Esophagus squamous epithelium (tissue), 5 donors: ENCODE measurements at places on chromosomes 5 and 9.

DNA sequence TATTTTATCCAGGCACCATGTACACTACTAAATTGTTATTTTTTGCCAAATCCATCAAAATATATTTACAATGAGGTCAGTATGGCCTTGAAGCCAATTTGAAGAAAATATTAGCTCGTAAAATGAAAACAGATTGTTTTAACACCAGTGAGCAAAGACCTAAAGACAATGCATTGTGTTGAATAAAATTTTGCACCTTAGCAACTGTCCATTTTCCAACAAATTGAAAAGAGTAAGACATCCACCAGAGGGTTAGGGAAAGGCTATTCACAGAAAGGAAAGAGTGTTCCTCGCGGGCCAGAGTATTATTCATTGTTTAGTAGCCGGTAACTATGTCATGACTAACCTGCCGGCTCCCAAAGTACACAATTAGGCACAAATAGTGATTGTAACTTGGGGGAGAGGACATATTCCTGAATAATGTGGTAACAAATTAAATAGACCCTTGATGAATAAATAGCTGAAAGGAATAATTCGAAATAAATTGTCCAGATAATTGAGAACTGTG is 213.3 kb downstream of the DNAH5 start:
- no peak for DNase-seq

- DNase-seq = no peak
Observed at GRCh38 chr5:157548513-157549282, 26.9 kb downstream of the ADAM19 start.

- DNase-seq = no peak
Observed at GRCh38 chr5:142048272-142048671, 35.4 kb upstream of the GNPDA1 start.

GRCh38 chr5:146283344-146283761 is 55.3 kb upstream of the POU4F3 start:
- no peak for DNase-seq

DNA sequence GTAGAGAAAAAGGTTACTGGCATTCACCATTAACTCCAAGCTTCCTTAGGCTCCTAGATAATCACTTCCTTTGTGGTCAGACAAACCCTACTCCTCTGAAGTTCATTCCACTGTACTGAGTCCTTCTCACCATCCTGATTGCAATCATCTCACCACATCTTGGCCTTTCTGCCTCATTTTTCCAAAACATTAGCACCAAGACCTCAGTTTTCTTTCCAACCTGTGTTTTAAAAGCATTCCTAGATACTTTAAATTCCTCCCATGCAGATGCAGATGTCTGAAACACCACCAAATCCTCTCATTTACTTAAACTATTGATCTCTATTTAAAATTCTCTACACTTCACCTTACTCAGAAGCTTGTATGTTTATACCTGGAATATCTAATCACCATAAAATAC is 961.3 kb upstream of the CTNND2 start:
- DNase-seq = no peak

- no peak for DNase-seq
Observed at GRCh38 chr9:86183229-86184137, 76.0 kb downstream of the C9orf153 start.

- DNase-seq = no peak
Observed at GRCh38 chr5:133381571-133382365, 230.6 kb downstream of the FSTL4 start.

GRCh38 chr5:16260000-16260399 is 80.4 kb upstream of the MARCHF11 start:
- DNase-seq = no peak

- no peak for DNase-seq
Observed at GRCh38 chr5:92514896-92515295, 1066.1 kb downstream of the NR2F1-AS1 start.

GRCh38 chr5:72355706-72356299 is 35.6 kb downstream of the PTCD2 start:
- DNase-seq = no peak

DNA sequence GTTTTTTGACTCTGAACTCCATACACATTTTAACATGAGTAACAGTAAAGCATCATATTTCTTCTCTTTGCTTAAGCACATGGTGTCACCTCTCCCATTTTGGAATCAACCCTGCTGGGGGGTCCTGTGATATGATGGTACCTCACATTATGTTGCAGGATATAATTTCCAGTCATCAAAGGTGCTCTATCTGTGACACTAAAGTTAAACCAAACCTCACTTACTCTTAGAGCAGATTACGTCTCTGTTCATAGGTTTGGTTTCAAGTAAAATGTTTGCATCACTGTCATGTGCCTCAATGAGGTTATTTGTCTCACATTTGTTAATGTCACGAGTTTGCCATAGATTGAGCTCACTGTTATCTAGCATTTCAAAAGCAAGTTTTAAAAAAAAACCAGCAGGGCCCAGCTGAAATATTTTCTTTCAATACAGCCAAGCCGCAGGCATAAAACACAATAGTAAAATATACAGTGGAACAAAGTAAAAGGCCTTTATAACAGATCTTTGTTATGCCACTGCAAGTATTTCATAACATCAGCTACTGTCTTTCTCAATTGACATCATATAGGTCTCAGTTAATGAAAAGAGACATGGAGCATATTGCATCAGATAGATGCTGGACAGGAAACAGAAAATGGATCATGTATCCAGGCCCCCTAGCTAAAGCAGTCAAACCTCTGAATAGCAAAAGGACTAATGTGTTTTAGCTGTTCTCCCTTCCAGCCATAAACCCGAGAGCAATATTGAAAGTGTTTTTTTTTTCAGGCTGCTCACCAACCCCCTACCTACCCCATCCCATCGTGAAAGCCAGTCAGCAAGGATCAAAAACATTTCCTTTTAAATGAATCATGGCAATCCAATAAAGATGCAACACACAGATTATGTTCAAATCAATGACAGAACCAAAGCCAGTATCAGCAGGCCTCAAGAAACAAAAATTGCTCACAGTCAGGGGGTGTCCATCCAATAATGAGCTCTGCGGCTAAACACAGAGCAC is 182.1 kb upstream of the ITGA1 start:
- DNase-seq = no peak

DNA sequence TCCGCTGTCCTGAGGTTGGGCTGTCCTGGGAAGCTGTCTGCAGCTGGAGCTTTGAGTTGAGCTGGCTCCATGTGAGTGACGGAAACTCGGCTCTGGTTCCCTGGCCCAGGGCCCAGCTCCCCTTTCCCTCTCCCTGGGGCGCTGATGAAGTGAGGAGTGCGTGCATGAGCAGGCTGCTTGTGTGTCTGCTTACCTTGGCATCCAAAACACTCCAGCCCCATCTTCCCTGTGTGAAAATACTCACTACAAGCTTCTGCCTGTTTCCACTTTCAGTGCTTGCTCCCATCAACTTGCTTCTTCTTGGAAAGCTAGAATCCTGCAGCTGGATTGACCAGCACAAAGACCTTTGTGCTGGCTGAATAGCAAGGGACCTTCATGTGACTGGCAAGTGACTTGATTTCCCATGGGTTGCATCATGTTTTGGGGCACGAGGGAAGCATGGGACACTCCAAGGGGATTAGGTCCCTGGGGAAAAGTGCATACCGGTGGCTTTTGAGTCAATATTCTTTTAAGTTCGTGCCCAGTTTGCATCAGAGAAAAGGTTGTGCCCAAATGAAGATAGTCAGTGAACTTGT is 198.1 kb downstream of the GADD45G start:
- no peak for DNase-seq

- no peak for DNase-seq
Observed at GRCh38 chr5:144117412-144117811, 53.0 kb downstream of the YIPF5 start.

DNA sequence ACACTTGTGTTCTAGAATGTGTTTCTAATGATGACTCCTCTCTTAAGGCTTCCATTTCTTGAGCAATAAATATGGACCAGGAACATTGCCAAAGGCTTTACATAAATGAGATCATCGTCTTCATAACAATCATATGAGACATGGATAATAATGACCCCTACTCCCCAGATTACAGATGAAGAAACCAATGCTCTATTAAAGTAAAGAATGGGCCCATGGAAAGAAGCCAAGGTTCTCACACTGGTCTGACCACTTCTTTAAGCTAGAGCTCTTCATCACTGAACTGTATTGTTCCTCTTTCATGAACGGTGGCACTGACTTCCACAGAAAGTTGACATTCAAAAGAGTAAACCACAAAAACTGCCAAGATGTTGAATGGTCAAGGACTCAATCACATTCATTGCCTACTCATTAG is 65.3 kb downstream of the MARCHF3 start:
- DNase-seq = no peak

- DNase-seq = no peak
Observed at GRCh38 chr9:113876151-113876992, at the start of gene ZNF618. Gene ZNF618 (plus strand): TSS chr9:113876309. CDS start chr9:113876381, 72 bp downstream.

GRCh38 chr9:8754751-8755150 is 955.2 kb upstream of the DMAC1 start:
- no peak for DNase-seq

- no peak for DNase-seq
Observed at GRCh38 chr5:55626790-55627189, 85.3 kb downstream of the SLC38A9 start.

GRCh38 chr9:131856105-131856504 is 116.2 kb upstream of the RAPGEF1 start:
- DNase-seq = no peak

DNA sequence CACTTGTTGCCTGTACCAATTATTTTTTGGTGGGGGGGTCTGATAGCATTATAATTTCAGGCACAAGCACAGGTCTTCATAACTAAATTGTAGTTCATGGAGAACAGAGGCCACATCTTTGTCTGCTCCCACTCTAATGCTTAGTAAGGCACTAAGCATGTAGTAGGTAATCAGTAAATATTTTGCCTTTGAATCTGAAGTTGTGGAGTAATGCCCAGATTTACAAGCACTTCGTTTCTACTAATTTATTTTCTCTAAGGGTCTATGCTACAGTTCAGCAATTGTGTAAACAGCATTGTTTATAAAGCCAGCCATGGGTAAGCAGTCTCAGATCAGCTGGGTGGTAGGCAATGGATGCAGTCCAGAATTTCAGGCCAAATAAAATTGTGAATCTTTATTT is 78.6 kb downstream of the GRIA1 start:
- no peak for DNase-seq

DNA sequence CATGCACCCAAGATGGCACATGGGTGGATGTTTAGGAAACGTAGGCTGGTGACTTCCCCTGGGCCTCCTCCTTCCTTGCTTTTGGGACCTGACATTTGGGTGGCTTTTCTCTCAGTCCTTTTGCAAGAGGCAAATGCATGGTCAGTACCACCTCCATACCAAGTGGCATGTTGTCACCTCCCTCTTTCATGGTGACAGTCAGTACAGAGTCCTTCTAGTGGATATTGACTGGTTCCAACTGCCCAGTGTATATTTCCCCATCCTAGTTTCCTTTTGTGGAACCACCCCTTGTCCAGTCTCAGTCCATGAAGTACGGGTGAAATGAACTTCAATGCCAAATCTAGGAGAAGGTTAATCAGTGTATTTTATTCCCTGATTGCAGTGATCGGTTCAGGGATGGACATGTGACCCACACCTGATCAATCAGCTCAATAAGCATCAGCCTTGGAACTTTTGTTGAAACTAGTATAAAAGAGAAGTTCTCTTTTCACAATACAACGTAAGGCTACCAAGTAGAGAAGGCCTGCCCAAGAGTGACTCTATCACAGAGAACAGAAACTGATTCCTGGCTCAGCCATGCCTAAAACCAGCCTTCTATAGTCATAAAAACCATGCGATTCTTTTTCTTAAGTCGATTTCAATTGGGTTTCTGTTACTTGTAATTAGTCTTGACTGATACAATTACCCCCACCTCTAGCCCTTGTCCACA is 143.4 kb upstream of the KLF9 start:
- DNase-seq = no peak

DNA sequence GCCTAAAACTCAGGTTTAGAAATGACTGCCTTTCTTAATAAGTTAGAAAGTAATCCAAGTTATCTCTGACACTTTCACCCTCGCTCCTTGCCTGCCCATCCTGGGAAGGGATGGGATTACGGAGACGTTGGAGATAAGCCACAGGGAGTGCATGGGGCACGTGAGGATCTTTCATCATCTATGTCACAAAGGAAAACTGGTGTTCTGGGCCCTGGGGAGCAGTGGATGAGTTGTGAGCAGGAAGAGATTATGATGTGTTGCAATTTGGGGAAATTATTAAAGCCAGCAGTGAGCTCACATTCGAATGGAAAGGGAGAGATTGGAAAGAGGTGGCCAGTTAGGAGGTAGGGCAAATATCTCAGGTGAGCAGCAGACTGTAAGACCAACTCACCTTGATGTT is 12.8 kb downstream of the AFAP1L1 start:
- no peak for DNase-seq

DNA sequence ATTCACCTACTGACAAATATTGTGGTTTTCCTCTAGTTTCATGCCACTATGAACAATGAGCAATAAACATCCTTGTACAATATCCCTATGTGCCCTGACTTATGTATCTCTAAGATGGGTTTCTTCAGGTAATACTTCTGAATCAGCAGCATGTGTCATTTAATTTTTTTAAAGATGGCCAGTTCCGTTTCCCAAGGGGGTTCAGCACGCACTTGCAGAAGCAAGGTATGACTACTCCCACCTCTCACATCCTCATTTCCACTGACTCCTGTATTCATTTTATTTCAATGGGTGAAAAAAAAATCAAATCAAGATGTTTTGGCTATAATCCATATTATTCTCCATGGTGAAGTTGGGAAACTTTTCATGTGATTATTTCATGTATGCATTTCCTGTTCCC is 14.7 kb upstream of the ADAMTS19 start:
- DNase-seq = no peak

DNA sequence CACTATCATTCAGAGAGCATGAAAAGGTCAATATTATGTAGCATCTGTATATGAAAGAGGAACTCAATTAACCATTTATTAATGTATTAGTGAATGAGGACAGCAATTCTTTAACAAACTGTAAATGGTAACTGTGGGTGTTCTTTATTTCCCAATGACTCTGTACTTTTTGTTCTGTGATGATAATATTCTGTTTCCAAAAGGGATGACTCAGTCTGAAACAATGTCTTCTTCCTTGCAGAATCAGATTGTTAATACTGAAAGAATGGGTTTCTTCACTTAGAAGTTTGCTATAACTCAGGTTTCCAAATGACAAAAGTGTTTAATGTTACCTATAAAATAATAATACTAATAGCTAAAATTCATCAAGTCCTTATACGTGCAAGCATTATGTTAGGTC is 1518.7 kb upstream of the WWC1 start:
- no peak for DNase-seq

GRCh38 chr9:93118863-93119702 is 15.0 kb downstream of the NINJ1 start:
- DNase-seq = no peak

GRCh38 chr9:120755044-120755443 is 38.2 kb downstream of the FBXW2 start:
- DNase-seq = no peak

DNA sequence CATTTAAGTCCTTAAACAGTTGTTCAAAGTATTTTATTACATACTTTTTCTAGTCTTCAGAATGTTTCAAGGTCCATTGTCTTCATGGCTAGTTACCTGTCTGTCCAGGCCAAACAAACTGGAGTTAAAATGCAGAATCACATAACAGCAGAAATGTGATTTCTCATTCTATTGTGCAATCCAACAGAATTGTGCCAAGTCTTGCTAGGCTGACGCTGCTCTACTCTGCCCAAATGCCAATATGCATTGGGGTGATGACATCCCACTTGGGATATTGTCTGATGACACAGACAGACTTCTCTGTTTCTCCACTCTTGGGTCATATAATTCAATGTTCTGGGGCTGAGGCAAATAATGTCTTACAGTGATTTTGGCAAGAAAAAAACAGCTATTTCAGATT is 5.2 kb upstream of the SLC22A5 start:
- DNase-seq = no peak
